Smooth muscle cell of the pulmonary artery (primary cell): ENCODE measurements at places on chromosomes 1 and 21. TPM values are rescaled to one million over a fixed set of nuclear protein-coding genes. Genes with fewer than 3 reads are reported as not detected.

Gene SLC22A15
- 4.9 and 5.0 TPM in 2 replicates for total RNA-seq

Gene KCNK1
- total RNA-seq, result 2.0 and 9.2 TPM in 2 replicates

Gene ADAMTSL4
- total RNA-seq, result 13.4 and 31.1 TPM in 2 replicates

Gene ITGB2
- total RNA-seq, result 0.46 and 1.7 TPM in 2 replicates

Gene CFHR2
- not detected in 2 replicates for total RNA-seq

Gene STYXL2
- not detected in 2 replicates for total RNA-seq

Gene GJA8
- total RNA-seq, result not detected in 2 replicates

Gene C1orf167
- 0.20 TPM in 2 replicates for total RNA-seq

Gene LRRC3
- 0.26 and 0.65 TPM in 2 replicates for total RNA-seq

Gene CC2D1B
- 29.5 and 39.4 TPM in 2 replicates for total RNA-seq

Gene F3
- 22.9 and 114 TPM in 2 replicates for total RNA-seq

Gene SYT2
- under 0.01 TPM in 1 of 2 replicates, not detected in the other for total RNA-seq

Gene FLG2
- total RNA-seq, result not detected in 2 replicates

Gene SPAG17
- not detected in 2 replicates for total RNA-seq

Gene MSH4
- 0.33 and 0.52 TPM in 2 replicates for total RNA-seq

Gene KCNK2
- total RNA-seq, result 1.7 and 16.3 TPM in 2 replicates
